ENCODE measurements at places on chromosomes 4 and X.

DNA sequence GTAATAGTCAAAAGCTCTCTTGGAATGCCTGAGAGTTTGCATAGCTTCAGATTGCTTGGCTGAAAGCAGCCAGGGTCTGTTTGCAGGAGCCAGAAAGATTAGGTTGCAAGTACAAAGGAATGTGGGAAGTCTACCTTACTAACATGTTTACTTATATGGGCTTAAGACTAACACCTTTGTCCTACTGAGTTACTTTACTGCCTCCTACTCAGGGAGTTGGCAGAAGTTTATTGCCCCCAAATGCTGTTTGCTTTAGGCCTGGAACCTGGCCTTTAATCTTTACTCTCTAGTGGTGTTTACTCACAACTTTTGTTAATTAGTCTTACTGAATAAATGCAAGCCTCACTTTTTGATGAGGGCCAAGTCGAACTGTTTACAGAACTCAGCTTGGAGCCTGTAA, 219.4 kb upstream of the ZC4H2 start:
- no peak for DNase-seq

GRCh38 chr4:37864786-37865185, 26.1 kb upstream of the TBC1D1 start:
- no peak for DNase-seq

GRCh38 chrX:118360429-118361125, 14.7 kb downstream of the WDR44 start:
- no peak for DNase-seq

- no peak for DNase-seq
Measured at GRCh38 chr4:115834441-115834840, 721.0 kb upstream of the NDST4 start.

- no peak for DNase-seq
Measured at GRCh38 chr4:121697564-121697963, 784 bp upstream of the ANXA5 start.

- DNase-seq, result no peak
Measured at GRCh38 chr4:54099748-54100574, at the start of gene GSX2. TSS of gene GSX2 (plus strand) at chr4:54100163. CDS start at chr4:54100345, 182 bp downstream.

- no peak for DNase-seq
Measured at GRCh38 chrX:108734426-108734825, 1.9 kb downstream of the IRS4 start.

DNA sequence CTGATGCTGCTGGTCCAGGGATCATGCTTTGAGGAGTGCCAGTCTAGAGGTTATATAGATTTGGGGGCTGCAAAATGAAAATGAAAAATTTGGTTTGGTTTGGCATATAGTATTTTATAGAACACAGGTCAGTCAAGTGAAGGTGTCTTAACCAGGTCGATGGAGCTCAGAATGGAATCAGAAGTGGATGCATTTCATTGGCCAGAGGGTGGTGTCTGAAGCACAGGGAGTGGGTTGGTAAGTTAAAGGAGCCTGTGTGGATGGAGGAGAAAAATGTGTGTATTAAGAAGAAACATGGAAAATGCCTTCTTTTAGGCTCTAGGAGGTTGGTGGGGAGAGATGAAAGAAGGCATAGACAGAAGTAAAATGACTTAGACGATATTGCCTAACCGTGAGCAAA, 8.6 kb downstream of the GALNT7 start:
- no peak for DNase-seq

DNA sequence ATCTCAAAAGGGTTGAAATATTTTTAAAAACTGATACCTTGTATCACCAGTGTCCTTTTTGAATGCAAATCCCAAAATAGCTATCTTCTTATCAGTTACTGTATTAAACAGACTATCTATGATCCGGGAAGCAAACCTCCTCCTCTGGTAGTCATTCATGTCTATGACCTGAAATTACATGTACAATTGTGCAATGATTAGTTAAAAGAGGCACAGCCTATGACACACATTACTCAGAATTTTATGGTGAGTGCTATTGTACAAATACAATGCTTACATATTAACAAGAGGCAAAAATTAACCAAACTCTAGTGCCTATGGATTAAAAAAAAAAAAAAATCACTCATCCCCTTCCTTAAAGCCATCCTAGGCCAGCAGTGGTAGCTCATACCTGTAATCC, 21.7 kb downstream of the UGDH start:
- no peak for DNase-seq

DNA sequence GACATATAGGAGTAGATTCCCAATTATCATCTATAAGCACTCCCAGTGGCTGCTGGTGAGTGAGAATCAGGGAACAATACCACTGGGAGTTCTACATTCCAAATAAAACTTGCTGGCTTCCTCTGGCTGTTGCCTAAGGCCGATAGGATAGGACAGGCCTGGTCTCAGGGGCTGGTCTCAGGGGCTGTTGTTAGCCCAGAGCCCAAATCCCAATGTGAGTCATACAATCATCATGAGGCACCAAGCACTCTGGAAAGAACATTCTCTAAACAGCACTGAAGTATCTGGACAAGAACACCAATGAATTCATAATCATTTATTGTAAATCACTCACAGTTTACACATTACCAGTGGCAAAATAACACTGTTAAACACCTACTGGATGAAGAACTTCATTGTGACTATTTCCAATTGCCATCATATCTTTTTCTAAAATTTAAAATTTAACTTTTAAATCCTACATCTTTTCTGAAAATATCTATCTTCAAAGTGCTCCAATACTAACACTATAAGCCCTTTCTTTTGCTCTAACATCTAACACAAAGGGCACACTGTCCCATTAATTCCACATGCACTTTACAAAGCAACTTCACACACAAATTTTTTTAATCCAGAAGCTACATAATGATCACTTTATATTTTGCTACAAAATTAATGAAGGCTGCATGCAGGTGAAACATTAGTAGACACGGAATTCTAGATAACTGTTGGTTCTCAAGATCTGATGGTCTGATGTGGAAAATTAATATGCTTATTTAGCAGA, 67.6 kb upstream of the TMEM150C start:
- DNase-seq, result peak; percentile 14

Measured in fibroblast of skin of left quadriceps (primary cell).